ENCODE measurements at places on chromosomes 5 and 9.

DNA sequence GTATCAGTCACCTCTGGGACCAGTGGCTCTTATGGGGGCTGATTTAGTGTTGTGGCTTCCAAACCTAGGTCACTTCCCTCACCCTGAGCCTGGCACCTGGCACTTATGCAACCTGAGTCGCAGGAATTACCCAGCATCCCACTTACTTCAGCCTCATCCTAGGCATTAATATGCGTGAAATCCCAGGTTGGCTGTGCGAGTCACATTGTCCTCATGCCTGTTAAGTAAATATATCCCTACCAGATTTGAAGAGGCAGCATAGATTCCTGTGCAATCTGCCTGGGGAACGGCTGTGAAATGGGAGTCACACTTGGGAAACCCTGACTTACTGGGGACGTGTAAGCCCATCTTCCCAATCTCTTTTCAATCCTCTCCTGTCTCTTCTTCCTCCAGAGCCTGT is 42.7 kb upstream of the AKNA start:
- DNase-seq = no peak

- no peak for DNase-seq
These were observed 12.7 kb upstream of the AHRR start for GRCh38 chr5:308672-309271.

DNA sequence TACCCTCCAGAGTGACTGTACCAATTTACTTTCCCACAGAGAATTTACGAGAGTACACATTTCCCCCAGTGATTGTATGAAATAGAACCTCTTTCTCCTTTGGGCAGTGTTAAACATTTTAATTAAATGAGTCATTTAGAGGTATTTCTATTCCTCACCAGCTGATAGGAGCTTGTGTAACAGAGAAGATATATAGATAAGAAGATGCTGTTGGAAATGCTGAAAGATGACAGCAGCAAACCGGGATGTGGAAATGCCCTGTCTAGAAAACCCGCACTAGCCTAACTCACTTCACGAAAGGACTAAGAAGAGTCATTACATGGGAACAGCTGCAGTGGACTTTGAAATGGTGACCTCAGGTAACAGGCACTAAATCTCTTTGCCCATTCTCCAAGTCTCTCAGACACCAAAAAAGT is 68.3 kb downstream of the LPAR1 start:
- no peak for DNase-seq

GRCh38 chr5:102955488-102955887 is 164.4 kb downstream of the GIN1 start:
- DNase-seq = no peak

DNA sequence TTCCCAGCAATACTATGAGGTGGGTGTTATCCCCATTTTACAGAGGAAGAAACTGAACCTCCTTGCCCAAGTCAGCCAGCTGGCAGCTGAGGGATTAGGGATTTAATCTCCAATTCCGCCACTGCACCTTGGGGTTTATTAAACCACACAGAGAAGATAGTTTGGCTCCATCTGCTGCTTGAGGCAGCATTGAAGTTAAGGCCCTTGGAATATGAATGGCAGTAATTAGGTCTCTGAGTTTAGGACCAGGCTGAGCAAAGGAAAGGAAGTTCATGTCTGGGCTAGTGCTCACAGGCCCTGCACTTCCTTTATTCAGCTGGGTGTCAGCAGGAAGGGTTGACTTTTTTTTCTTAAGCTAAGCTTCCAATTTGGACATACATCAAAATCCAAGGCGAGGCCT is 86.9 kb upstream of the GDNF start:
- no peak for DNase-seq

Measured in inflammatory macrophage treated with lipopolysaccharide for 1 hour (primary cell).